ENCODE measurements at places on chromosomes 3 and 15. TPM values are rescaled to one million over a fixed set of nuclear protein-coding genes. Genes with fewer than 3 reads are reported as not detected.

Gene NCK1
- 52.0 TPM for total RNA-seq

Gene RHOV
- under 0.01 TPM for total RNA-seq

Gene KCNAB1
- total RNA-seq, result under 0.01 TPM

Gene MORC1
- not detected for total RNA-seq

Gene TMCO5A
- not detected for total RNA-seq

Gene FETUB
- total RNA-seq, result not detected

Gene PAQR9
- not detected for total RNA-seq

Gene STRA6
- 8.5 TPM for total RNA-seq

Gene ACTRT3
- total RNA-seq, result 3.7 TPM

Gene OR4F15
- not detected for total RNA-seq

Gene MAP1A
- 40.8 TPM for total RNA-seq

Gene PPP1R14D
- not detected for total RNA-seq

Gene NANOGP8
- total RNA-seq, result not detected

Gene KLHL40
- not detected for total RNA-seq

Gene ARHGEF26
- total RNA-seq, result 2.5 TPM

Gene RFX7
- total RNA-seq, result 3.0 TPM

Gene COL6A5
- not detected for total RNA-seq

Measured in smooth muscle cell of bladder (primary cell).